ENCODE measurements at places on chromosomes 16 and 17. TPM values are rescaled to one million over a fixed set of nuclear protein-coding genes. Genes with fewer than 3 reads are reported as not detected.

SEC14L1 gene
- 45.9 TPM for total RNA-seq

CES5A gene
- not detected for total RNA-seq

OR3A3 gene
- total RNA-seq: not detected

SOST gene
- not detected for total RNA-seq

ZNF276 gene
- 11.4 TPM for total RNA-seq

DNAI2 gene
- total RNA-seq: not detected

KCNH6 gene
- total RNA-seq: 1.5 TPM

GRCh38 chr17:82241926-82242697 lies 13.3 kb downstream of the SLC16A3 start:
- peak; percentile 56 for DNase-seq

- no peak for DNase-seq
Observed at GRCh38 chr17:82029990-82030469, 1.4 kb upstream of the RAC3 start.

DNA sequence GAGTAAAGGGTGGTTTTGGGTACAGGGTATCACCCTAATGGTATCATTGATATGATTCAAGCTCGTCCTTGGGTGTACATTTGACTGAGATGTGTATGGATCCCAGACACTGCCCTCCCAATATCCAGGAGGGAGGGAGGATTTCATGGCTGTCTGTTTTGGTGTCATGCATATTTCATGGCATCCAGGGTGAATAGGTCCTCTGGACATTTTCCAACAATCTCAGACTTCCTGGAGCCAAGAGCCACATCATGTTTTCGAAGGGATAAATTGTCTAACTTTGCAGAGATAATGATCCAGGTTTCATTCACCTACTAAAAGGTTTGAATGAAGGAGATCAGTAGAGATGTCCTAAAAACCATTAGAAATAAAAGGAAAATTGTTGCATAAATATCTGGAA lies 431.9 kb downstream of the SHISA9 start:
- DNase-seq: no peak

DNA sequence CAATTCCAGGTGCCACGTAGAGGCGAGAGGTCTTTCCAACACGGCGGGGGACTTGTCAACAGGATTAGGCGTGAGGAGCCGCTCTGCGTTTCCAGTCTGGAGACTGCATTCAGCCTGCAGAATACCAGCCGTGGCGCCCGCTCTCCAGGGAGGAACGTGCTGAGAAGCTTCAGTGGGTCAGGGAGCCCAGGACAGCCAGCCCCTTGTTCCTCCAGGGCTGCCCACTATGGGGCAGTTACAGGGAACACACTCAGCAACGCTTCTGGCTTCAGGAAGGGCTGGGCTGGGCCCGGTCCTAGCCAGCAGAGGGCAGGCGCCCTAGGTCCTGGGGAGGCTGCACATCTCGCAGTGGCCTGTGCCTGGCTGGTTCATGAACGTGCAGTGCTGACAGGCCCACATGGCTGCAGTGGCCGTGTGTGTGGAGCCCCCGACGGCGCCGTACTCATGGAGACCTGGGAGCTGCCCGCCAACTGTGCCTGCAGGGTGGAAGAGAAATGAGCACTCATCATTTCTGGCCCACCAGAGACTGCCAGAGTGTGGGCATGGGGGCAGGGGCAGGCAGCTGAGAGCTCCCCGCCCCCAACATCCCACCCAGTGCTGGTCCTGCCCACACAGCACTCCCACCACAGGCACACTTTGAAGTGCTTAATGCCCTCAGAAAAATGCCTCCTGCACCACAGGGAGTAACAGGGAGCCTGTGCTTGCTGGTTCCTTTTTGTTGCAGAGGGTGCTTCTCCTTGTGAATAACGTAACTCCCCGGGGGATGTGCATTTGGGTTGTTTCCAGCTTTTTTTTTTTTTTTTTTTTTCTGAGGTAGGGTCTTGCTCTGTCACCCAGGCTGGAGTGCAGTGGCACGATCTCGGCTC lies 7.0 kb upstream of the FAAP100 start:
- DNase-seq: peak; percentile 84

DNA sequence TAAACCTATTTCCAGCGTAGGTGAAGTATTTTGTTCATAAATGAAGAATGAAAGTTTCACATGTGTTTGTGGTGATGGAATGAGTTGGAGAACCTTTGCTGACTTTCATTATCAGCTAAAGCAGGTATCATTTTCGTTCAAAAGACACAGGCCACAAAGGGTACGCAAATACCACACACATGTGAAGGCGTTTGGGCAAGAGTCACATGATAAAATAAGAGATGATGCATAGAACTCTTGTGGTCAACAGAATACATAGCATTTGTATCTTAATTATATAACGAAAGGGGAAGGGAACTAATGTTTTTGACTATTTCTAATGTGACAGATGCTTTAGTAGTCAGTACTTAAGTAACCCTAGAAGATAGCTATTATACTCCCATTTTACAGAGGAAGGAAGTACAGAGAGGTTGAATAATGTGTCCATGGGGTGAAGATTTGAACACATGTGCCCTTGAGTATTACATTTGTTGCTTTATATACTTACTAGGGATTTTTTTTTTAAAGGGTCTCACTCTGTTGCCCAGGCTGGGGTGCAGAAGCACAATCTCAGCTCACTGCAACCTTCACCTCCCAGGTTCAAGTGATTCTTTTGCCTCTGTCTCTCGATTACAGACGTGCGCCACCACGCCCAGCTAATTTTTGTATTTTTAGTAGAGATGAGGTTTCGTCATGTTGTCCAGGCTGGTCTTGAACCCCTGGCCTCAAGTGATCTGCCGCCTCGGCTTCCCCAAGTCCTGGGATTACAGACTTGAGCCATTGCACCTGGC lies 4.8 kb downstream of the RPA1 start:
- no peak for DNase-seq

DNA sequence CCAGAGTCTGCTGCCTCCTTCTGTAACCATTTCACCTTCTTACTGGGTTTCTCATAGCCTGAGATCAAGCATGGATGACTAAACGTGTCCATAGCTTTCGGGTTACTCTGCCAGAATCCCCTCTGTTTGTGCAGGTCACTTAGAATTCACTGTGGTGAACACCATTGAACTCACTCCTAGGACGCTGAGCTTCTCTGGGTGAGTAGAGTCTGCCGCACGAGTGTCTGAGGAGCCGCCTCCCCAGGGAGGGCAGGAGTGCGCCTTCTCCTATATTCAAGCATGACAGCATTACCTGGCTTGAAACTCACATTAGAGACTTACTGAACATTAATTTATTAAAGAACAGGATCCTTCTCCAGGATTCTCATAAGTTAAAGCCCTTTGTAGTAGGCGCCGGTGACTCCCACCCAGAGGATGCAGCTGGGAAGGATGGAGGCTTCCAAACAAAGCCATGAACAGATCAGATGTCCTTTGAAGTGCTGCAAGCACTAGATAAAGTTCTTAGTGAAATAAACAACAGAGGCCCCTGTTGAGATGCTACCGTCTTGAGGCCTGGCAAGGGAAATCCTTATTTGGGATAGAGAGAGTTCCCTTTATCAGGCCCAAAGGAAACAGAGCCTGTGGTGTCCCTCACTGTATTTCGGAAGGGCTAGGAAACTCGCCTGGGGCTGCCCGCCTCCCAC lies 144.6 kb upstream of the PLCG2 start:
- no peak for DNase-seq

- no peak for DNase-seq
Observed at GRCh38 chr17:59002848-59003247, 103.8 kb downstream of the TRIM37 start.

DNA sequence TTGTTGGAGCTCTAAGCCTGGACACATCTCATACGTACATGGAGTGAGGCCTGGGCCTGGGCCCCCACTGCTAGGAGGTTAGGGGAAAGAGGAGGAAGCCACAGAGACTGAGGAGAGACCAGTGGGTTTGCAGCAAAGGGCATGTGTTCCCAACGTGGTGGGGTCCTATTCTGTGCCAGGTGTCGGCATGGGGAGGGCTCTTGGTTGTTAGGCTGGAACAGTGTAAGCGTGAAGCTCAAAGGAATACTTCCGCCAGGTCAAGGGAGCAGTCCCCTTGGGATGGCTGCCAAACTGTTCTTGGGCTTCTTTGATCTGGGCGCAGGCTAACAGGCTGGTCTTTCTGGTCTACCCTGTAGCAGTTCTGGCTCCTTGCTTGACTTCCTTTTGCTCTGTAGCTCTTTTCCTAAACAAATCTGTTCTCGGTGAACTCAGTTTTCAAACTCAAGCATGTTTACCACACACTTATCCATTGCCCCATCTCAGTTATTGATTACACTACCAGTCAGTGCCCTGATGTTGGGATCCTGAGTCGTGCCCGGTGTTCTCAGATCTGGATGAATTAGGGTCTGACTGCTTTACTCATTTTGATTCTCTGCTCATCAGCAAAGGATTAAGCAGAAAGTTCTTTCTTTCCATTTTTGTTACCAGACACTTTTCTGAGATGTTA lies 36.4 kb downstream of the GPT2 start:
- DNase-seq: no peak

DNA sequence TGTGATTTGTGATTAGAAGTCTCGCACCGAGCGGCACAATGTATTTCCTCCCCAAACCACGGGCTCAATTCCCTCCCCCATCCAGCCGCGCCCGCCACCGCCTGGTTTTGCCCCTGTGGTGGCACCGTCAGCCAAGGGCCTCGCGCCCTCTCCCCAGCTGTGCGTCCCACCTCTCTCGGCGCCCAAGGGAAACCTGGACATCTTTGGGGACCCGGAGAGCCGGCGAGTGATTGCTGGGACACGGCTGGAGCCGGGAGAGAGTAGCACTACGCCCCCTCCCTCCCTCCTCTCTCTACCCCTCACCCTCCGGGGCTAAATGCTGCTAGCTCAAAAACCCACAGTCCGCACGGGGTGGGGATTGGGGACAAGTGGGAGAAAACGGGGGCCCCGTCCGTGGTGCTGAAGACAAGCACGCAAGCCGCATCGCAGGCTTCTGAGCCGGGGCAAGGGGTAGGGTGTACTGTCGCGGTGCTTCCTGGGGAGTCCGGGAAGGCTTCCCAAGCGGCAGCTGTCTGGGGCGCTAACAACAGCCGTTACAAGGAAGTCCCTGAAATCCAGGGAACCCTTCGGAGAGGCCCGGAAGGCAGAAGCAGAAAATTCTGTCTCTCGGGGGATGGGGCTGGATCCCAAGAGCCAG lies 1.4 kb downstream of the CBLN1 start:
- peak; percentile 81 for DNase-seq

- DNase-seq: no peak
Observed at GRCh38 chr17:1872254-1872653, 42.4 kb downstream of the RPA1 start.

DNA sequence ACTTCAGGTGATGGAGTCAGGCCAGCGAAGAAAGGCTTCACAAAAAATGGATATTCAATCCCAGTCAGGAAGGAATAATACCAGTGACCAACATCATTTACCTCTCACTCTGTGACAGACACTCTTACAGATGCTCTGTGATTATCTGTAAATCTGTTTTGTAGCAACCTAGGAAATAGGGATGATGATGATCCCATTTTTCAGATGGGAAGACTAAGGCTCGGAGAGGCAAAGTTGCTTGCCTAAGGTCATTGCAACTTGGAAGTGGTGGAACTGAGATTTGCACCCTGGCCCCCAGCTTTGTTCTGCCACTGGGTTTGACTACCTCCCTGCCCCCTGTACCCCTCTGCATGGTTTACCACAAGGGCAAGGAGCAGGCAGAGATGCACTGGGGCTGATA lies 14.1 kb upstream of the WSCD1 start:
- no peak for DNase-seq

- no peak for DNase-seq
Observed at GRCh38 chr16:31404353-31405064, 11.4 kb downstream of the ITGAD start.

DNA sequence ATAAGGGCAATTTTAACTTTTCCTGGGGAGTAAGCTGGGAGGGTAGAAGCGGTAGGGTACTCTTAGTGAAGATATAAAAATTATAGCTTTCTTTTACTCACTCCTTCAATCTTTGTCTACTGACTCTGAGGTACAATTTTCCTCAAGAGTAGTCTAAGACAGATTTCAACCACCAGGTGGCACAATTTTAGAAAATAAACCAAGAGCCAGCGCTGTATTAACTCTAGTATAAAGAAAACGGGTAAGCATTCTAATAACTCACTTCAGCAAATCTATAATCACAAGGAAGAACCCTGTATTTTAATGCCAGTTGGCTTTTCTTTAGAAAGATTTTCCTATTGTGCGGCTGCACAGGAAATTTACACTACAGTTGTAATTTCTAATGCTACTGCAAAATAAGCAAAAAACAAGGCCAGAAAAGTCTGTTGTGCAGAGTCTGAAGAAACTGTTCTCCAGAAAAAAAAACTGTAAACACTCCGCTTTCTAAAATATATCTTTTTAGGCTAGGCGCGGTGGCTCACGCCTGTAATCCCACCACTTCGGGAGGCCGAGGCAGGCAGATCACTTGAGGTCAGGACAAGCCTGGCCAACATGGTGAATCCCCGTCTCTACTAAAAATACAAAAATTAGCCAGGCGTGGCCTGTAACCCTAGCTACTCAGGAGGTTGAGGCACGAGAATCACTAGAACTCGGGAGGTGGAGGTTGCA lies 1.9 kb downstream of the CMC2 start:
- no peak for DNase-seq

- DNase-seq: no peak
Observed at GRCh38 chr17:58324056-58324408, 4.6 kb downstream of the TSPOAP1 start.

GRCh38 chr16:87295259-87295658 lies 21.9 kb downstream of the C16orf95 start:
- peak; percentile 83 for DNase-seq

DNA sequence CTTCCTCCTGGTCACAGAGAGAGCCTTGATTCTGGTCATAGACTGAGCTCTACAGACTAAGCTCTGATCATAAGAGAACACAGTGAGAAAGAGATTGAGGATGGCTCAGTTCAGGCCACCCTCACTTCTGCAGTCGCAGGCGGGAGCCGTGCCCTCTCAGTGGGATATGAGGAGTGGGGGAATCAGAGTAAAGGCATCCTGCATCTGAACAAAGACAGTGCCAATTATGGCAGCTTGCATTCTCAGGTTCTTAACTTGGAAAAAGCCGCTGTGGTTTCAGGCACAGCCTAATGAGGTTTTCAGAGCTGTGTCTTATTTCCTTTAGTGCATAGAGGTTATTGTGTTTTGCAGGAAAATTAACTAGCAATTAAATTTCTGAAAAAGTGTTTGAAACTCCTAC lies 134.4 kb upstream of the NLRP1 start:
- DNase-seq: no peak

DNA sequence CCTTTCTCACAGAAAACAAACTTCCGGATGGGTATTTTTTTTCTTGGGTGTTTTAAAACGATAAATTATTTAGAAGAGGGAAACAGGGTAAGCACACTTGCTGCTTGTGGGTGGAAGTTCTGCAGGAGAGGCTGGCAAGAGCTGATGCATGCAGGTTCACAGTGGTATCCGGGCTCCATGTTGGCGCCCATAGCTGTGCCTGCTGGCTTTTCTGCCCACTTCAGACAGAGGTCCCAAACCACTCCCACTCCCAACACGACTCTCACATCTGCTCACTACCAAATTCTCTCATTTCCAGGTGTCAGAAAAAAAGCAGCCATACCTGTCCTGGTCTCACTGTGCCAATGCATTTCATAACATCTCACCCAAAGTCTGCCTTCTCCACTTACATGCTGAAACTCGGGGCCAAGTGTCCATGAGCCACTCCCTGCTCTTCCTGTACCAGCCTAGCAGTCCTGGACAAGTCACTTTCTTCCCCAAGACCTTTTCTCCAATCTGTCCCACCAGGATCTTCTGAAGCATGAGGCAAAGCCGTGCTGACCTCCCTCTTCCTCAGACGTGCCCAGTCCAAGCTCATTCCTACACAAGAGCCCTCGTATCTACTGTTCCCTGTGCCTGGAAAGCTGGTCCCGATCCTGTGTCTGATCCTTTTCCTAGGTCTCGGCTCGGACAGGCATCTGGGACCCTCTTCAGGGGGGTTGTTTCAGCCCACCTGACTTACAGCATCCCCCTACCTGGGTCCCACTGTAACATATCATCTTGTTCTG lies 1.5 kb downstream of the CD300LF start:
- DNase-seq: no peak

GRCh38 chr17:36934692-36935630 lies 2.3 kb upstream of the LHX1 start:
- DNase-seq: peak; percentile 93

Measured in H7 (cell line).